ENCODE measurements at places on chromosomes 6 and 20. TPM values are rescaled to one million over a fixed set of nuclear protein-coding genes. Genes with fewer than 3 reads are reported as not detected.

The BFSP1 gene
- total RNA-seq = 0.66 TPM

The VWA7 gene
- 14.7 TPM for total RNA-seq

The BCL2L1 gene
- 53.2 TPM for total RNA-seq

The KHDC1L gene
- not detected for total RNA-seq

The SCRT2 gene
- total RNA-seq = not detected

The PERP gene
- total RNA-seq = 53.9 TPM

The LINC00237 gene
- total RNA-seq = not detected

The ARFGEF3 gene
- 2.0 TPM for total RNA-seq

The TREM1 gene
- total RNA-seq = 0.52 TPM

The PRL gene
- total RNA-seq = not detected

The IL17A gene
- not detected for total RNA-seq

The INSM1 gene
- not detected for total RNA-seq

The ESR1 gene
- 1.6 TPM for total RNA-seq
